Mammary epithelial cell (primary cell): ENCODE measurements at places on chromosomes 2 and 18. TPM values are rescaled to one million over a fixed set of nuclear protein-coding genes. Genes with fewer than 3 reads are reported as not detected.

The IMPA2 gene
- polyA plus RNA-seq = 23.9 TPM

The REG1B gene
- polyA plus RNA-seq = not detected

The THUMPD2 gene
- 8.4 TPM for polyA plus RNA-seq

The ANKRD62 gene
- not detected for polyA plus RNA-seq

The LYG1 gene
- polyA plus RNA-seq = 0.51 TPM

The GPR55 gene
- not detected for polyA plus RNA-seq

The TM4SF20 gene
- not detected for polyA plus RNA-seq

The CTAGE1 gene
- polyA plus RNA-seq = not detected

The LRRC30 gene
- not detected for polyA plus RNA-seq

The DCAF17 gene
- 7.2 TPM for polyA plus RNA-seq

The SERPINB4 gene
- 1.3 TPM for polyA plus RNA-seq

The FAP gene
- polyA plus RNA-seq = 25.5 TPM

The CCDC74B gene
- 5.8 TPM for polyA plus RNA-seq

The MYO7B gene
- not detected for polyA plus RNA-seq

The EMX1 gene
- polyA plus RNA-seq = not detected

The GALNT3 gene
- polyA plus RNA-seq = 29.0 TPM

The IL1RL2 gene
- polyA plus RNA-seq = 1.1 TPM

The RNPEPL1 gene
- 12.8 TPM for polyA plus RNA-seq

The DOK6 gene
- not detected for polyA plus RNA-seq

The EVA1A gene
- polyA plus RNA-seq = 28.0 TPM

The DNAJC5G gene
- polyA plus RNA-seq = not detected

The NTSR2 gene
- polyA plus RNA-seq = not detected

The UPP2 gene
- polyA plus RNA-seq = not detected

The COL6A3 gene
- 0.16 TPM for polyA plus RNA-seq

The RAPH1 gene
- polyA plus RNA-seq = 6.1 TPM

The C2orf66 gene
- polyA plus RNA-seq = 0.14 TPM
